ENCODE measurements at places on chromosomes 3 and 15.

DNA sequence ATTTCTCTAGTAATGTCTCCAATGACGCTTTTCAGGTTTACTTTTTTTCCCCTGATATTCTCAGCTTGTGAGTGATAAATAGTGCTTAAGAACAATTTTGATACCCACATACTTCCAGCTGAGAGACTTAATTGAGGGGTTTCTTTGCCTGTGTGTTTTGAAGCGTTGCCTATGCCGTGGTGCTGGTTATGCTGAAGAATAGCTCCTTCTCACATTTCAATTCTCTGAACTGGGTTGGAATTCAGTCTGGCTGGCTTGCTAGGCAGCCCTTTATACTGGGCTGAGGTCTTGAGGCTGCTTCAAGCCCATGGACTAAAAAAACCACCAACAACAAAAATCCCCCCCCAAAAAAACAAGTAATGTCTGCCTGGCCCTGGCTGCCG lies 87.4 kb downstream of the CHST2 start:
- DNase-seq, result no peak

DNA sequence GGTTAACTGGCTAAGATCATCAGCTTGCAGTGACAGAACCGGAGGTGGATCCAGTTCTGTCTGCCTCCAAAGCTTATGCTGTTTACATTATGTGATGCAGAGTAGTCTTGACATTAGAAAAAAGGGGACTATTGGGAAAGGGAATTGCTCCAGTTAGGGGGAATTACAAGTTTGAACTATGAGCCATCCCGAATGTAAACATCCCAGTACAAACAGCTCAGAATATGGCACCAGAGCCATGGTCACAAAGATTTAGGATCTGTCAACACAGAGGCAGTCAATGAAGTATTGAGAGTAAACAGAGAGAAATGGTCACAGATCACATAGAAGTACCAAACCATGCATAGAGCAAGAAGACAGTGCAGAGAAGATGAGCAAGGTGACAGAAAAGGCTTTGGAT lies 39.8 kb upstream of the CRTC3 start:
- no peak for DNase-seq

DNA sequence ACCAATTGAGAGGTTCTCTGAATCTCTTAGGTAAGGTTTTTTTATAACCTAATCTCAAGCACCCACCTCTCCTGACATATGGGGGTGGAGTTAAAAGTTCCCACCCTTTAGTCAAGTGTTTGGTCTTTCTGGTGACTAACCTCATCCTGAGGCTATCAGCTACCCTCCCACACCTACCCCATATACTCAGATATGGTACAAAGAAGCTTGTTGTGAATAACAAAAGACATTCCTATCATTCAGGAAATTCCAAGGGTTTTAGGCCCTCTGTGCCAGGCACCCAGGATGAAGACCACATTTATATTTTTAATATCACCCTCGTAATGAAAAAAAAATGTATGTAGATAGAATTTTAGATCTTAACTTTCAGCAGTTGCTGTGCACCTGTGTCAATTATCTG lies 9.0 kb downstream of the CHMP2B start:
- DNase-seq, result no peak

DNA sequence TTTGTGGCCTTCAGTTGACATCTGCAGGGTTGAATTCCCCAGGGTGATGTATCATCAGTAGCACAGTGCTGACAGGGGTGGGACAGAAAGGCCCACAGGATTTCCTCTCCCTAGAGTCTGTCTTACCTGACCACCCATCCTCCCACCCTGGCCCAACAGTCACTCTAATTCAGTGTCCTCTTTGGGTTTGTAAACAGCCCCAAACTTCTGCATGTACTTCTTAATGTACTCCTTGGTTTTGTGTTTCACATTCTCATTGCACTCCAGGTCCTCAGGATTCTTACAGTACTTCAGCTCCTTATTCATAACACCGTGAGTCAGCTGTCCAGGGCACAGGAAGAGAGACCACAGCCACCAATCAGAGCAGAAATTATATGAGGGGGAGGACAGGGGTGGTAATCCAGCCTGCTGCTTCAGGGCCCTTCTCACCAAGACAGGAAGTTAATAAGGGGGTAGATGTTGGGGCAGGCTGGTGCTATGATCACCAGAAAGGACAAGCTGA lies 37.5 kb downstream of the NBEAL2 start:
- DNase-seq, result peak; percentile 89

DNA sequence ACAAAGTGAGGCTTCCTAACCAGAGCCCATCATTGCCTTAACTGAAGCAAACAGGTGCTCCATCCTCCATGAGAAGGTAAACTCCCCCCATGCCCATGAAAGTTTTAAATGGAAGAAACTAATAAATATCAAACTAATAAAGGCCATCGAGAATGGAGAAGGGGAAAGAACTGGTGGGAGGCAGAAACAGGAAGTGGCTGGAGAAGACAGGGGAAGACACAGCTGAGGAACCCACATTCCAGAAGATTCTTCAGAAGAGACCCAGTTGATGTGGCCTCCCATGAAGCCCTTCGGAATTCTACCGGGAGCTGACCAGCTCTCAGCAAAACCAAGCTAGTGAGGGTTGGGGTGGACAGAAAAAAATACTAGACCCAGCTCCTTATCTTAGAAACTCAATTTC lies 41.6 kb downstream of the SH3BP5 start:
- DNase-seq, result no peak

GRCh38 chr15:34594361-34594760 lies 10.9 kb upstream of the GOLGA8B start:
- DNase-seq, result no peak
